ENCODE measurements at places on chromosomes 13 and 19.

GRCh38 chr19:47411101-47411500, 8.2 kb downstream of the MEIS3 start:
- DNase-seq, result no peak

- no peak for DNase-seq
Observed at GRCh38 chr13:47033216-47033615, 136.4 kb upstream of the HTR2A start.

DNA sequence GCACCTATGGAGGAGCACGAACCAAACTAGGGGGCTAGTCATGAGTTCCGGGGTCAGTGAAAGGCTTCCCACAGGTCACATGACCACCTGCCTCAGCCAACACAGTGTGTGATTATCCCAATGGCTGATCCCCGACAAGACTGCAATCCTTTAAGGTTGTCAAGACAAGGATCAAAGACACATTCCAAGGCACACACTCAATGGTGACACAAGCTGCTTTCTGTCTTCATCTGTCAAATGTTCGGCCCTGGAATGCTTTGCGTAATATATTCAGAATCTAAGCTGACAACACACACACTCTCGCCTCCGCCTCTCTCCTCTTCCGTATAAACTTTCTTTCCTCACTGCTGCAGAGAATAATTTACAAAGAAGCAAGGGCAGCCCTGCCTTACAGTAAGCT, 11.7 kb downstream of the RANBP3 start:
- DNase-seq, result no peak

GRCh38 chr19:7522923-7523667, 671 bp downstream of the MCOLN1 start:
- DNase-seq, result no peak

GRCh38 chr13:20719783-20720182, 16.3 kb downstream of the IL17D start:
- no peak for DNase-seq

Measured in naive thymus-derived CD8-positive, alpha-beta T cell (primary cell).